ENCODE measurements at places on chromosomes 7 and 10.

DNA sequence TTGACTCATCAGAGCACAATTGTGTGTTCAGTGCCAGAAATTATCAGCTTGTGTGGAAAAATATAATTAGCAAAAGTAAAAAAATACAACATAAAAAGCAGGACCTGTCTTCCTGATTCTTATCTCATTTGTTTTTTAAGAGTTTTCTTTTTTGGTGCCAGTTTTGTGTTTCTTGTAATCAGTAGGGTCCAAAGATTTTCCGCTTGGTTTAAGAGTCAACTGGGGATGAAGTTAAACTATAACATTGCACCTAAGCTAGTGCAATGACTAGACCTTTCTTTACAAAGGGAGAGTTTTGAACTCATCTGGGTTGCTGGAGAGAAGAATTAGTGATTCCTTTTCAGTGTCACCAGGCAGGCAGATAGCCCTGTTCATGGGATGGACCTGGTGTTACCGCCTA, 113.4 kb downstream of the PLPP4 start:
- DNase-seq = no peak

DNA sequence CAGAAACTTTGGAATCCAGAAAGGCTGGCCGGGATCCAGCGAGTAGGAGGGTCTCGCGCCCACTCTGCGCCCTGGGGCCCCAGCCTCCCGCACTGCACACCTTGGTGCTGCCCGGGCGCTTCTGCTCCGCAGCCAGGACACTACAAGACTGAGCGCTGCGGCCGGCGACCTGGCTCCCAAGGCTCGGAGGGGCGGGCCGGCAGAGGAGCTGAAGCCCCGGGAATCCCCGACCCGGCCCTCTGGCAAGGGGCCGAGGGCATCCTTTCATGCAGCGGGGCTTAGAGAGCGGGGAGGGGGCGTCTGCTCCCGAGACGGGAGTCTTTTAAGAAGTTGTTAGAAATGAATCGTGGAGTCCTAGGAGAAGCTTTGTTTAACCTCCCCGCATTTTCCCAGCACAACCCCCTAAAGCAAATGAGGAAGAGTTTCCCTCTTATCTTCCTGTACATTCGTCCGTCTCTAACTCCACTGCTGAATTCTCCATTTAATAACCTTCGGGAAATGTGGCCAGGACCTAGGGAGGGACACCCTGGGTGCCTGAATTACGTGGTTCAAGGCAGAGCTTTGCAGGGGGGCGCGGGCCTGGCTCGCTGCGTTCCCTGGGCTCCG, 1.1 kb downstream of the VWC2 start:
- no peak for DNase-seq

- no peak for DNase-seq
Measured at GRCh38 chr10:66804962-66805361, 120.9 kb upstream of the LRRTM3 start.

GRCh38 chr7:32316839-32317238, 173.3 kb downstream of the LSM5 start:
- DNase-seq = no peak
